ENCODE measurements at places on chromosomes 1 and 21.

DNA sequence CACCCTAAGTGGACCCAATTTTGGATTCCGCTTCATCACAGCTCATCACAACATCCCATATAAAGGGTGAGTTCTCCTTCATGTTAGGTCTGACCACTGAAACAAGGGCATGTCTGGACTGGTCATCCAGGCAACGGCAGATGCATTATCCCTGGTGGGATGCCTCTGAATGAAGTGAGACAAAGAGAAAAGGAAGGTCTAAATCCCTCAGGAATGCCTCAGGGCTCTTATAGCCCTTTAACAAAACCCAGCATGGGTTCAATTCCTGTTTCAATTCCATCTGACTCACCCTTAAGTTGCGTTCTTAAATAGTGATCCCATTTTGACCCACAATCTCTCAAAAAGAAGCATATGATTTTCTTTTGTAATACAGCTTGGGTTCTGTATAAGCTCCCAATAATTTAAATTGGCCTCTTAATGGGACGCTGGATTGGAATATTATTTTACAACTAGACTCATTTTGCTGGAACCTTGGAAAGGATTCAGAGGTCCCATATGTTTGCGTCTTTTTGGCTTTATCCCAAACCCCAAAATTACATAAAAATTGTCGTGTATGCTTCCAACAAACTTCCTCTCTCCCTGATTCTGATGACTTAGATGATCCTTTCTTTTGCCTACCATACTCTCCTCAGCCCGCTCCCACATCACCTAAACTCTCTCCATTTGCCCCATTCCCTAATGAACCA lies 287.4 kb upstream of the ZP4 start:
- no peak for DNase-seq

GRCh38 chr1:220189750-220190347 lies 82.4 kb downstream of the RAB3GAP2 start:
- peak; percentile 19 for DNase-seq

GRCh38 chr21:31459457-31459856 lies 115.4 kb upstream of the TIAM1 start:
- DNase-seq = no peak

GRCh38 chr21:40706806-40707655 lies 139.9 kb downstream of the DSCAM start:
- DNase-seq = no peak

GRCh38 chr21:17610911-17611310 lies 1.8 kb downstream of the BTG3 start:
- DNase-seq = no peak

All from GM12865 (cell line).